Stimulated activated CD8-positive, alpha-beta memory T cell treated with anti-CD3 and anti-CD28 coated beads, Interleukin-15, amount 100 ng/mL, for 24 hours (primary cell): ENCODE measurements at places on chromosomes 3 and 15.

DNA sequence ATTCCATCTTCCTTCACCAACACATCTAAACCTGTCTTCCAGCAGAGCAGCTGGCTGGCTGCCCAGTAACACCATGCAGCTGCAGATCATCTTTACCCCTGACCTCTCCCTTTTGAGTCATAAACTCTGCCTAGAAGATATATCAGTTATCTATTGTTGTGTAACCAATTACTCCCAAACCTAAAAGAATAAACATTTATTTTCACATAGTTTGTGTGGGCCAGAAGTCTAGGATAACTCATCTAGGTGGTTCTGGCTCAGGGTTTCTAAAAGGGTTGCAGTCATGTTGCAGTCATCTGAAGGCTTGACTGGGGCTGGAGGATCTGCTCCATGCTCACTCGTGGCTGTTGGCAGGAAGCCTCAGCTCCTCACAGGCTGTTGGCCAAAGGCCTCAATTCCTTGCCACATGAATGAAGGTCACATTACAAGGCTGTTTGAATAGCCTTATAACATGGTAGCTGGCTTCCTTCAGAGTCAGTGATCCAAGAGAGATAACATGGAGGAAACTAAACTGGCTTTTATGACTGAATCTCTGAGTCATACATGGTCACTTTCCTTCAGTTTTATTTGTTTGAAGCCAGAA, 92.8 kb downstream of the GOLIM4 start:
- no peak for DNase-seq

- no peak for DNase-seq
These were observed 14.9 kb downstream of the KBTBD12 start for GRCh38 chr3:127929818-127930413.

DNA sequence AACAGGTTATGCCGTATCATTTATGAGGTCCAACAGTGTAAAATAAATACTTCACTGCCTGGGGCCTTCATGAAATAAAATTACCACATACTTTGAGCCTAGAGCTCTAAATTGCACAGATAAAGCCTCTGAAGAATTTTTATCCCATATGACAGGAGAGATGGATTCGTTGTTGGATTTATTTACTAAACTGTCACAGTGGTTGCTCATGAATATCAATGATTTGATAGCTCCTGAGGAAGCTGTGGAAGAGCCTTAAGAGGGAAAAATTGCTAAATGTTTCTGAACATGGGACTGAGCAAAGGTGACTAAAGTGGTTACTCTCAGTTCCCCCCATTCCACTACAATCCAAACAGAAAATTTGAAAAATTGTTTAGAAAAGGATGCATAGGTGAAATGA, 558.9 kb upstream of the IL12A start:
- DNase-seq: no peak

GRCh38 chr3:32712506-32713055, 27.6 kb downstream of the CNOT10 start:
- DNase-seq: no peak

- no peak for DNase-seq
These were observed 137.9 kb downstream of the SSR3 start for GRCh38 chr3:156416846-156417558.

- no peak for DNase-seq
These were observed 6.5 kb upstream of the MINDY4B start for GRCh38 chr3:150911771-150912170.

DNA sequence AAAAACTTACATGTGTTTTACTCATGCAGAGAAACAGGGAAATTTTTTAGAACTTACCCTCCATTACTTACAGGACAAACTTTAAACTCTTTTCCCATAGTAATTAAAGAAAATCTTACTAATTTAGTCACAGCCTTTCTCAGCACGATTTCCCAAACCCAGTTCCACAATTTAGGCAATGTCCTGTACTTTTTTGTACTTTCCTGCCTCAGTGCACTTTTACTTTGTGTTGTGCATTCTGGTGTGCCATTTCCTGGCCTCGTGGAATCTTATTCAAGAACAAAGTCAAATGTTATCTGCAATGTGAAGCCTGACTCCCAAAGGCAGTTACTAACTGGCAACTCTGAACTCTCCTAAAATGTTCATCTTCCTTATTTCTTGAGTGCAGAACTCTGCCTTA, 1.9 kb downstream of the SLC33A1 start:
- DNase-seq: no peak

DNA sequence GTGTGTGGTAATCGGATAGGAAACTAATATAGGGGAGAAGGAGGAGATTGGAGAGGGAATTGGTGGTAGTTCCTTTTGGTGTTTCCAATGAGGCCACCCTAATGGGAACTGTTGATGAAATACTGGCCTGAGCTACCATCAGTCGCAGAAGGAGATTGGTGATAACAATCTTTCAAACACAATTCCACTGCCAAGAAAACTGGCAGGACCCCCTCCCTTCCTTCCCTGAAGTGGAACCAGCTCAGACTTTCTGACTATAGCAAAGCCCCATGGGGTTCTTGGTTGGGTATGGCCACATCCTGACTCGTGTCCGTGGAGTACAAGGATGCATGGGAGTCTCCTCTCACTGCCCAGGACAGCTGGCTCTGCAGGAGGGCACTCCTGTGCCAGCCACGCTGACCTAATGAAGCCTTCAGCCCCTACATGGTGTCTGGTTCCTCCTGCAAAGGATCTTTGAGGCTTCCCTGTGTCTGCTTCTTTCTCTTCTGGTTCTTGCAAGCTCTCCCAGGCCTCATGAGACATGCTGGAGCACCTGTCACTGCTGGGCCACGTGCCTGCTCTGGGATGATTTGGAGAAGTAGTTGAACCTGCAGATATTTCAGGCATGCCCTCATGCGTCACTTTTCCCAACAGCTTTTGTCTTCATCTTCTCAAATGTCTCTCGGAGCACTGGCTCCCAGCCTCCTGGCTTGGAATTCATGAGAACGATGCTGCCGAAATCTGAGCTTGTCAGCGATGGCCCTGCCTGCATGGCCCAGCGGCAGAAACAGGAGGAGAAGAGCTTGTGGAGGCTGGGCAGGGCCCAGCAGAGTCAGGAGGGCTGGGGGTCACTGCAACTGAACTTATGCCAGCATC, 90.0 kb upstream of the ADPGK start:
- no peak for DNase-seq

- DNase-seq: no peak
These were observed 58.4 kb upstream of the HRH1 start for GRCh38 chr3:11095932-11096265.

DNA sequence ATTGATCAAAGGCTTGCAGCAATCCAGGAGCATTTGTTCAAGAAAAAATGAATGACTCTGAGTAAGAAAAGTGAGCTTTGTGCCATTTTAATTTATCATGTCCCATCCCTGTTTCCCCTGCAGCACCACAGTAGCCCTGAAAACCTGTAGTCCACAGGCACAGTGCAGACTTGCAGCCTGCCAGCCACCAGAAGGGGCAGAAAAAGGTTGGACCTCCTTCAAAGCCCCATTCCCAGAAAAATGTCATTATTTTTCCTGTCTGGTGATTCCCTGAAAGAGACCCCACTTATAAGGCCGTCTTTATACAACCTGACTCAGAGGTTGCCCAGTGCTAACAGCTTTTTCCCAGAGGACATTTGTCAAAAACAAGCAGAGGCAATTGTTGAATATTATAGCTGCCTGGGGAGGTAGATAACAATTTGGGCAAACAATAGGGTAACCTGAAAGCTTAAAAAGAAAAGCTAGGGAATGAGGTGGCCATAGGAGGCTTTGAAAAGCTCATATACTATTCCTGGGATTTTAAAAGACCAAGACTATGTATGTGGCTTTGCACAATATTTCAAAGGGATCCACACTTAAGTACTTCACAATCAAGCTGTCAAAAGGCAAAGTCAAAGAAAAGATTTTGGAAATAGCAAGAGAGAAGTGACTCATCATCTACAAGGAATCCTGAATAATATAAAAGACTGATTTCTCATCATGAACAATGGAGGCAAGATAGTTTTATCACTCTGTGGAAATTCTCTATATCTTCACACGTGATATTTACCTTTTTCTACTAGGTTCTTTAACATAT, 136.8 kb upstream of the PLXNA1 start:
- no peak for DNase-seq

GRCh38 chr15:80732167-80732566, 37.1 kb downstream of the ABHD17C start:
- no peak for DNase-seq
